ENCODE measurements at places on chromosomes 13 and 19. TPM values are rescaled to one million over a fixed set of nuclear protein-coding genes. Genes with fewer than 3 reads are reported as not detected.

Gene NXNL1
- not detected for total RNA-seq

Gene PRODH2
- total RNA-seq: not detected

Gene ZNF534
- 2.8 TPM for total RNA-seq

Gene KEAP1
- 32.9 TPM for total RNA-seq

Gene KRTDAP
- total RNA-seq: not detected

Gene FXYD7
- total RNA-seq: 24.0 TPM

Gene EFNA2
- total RNA-seq: 8.1 TPM

Gene TTC9B
- 59.0 TPM for total RNA-seq

Gene ERVK3-1
- total RNA-seq: 20.6 TPM

Gene CA11
- 9.8 TPM for total RNA-seq

Gene WDR62
- total RNA-seq: 0.78 TPM

Gene ZNF837
- total RNA-seq: 0.94 TPM

Gene ZNF536
- total RNA-seq: 28.1 TPM

Gene SLC46A3
- total RNA-seq: 3.3 TPM

Gene ACER1
- total RNA-seq: not detected
